ENCODE measurements at places on chromosomes 7 and 10.

- no peak for DNase-seq
Measured at GRCh38 chr10:104666106-104666505, 25.0 kb downstream of the SORCS3 start.

GRCh38 chr10:132945894-132946255 is 3.5 kb upstream of the CFAP46 start:
- no peak for DNase-seq

DNA sequence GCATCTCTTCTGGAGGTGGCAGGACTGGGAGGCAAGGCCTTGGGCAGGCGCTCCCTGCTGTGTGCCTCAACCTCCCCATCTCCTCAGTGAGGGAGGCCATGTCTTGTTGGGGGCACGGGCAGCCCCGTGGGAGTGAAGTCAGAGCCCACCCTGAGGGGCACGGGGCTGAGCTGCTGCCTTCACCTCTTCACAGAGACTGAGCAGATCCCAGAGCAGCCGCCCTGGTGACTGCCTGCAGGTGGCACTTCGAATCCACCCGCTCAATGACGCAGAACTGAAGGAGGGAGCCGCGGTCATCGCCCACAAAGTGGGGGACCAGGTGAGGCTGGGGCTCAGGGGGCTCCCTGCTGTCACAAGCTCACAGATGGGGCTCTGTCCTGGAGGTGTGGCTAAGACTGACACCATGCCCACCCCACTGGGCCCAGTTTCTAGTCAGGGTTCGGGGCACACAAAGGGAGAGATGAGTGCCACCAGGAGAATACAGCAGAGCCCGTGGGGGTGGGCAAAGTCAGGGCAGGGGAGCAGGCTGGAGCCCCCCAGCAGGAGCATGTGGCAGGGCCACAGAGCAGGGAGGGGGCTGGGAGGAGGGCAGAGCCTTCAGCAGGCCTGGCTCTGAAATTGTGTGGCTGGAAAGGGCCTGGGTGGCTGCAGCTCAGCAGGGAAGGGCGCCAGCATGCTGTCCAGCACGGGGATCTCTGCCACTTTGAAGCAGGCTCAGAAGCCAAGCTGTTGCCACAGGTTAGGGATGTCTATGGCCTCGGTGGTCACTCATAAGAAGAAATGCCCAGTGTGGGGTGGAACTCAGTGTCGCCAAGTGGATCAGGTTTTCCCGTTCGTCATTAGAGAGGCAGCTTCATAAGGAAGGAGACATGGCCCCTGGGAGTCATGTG is 18.8 kb upstream of the CHST12 start:
- DNase-seq = no peak

DNA sequence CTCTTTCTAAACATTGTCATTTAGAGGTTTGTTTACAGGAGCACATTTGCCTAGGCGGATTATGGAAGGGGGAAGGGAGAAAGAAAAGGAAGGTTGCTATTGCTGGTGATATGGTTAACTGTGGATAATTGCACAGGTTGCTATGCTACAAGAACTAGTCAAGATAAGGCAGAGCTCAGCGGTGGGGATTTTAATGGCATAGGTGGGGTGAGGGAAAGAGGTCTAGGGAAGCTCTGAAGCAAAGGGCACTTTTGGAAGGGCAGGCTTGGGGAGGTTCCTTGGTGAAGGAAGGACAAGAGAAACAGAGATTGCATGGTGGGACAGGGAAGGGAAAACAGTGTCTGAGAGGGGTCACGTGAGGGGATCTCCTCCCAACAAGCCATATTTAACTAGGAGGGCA is 19.5 kb downstream of the HYAL4 start:
- no peak for DNase-seq

DNA sequence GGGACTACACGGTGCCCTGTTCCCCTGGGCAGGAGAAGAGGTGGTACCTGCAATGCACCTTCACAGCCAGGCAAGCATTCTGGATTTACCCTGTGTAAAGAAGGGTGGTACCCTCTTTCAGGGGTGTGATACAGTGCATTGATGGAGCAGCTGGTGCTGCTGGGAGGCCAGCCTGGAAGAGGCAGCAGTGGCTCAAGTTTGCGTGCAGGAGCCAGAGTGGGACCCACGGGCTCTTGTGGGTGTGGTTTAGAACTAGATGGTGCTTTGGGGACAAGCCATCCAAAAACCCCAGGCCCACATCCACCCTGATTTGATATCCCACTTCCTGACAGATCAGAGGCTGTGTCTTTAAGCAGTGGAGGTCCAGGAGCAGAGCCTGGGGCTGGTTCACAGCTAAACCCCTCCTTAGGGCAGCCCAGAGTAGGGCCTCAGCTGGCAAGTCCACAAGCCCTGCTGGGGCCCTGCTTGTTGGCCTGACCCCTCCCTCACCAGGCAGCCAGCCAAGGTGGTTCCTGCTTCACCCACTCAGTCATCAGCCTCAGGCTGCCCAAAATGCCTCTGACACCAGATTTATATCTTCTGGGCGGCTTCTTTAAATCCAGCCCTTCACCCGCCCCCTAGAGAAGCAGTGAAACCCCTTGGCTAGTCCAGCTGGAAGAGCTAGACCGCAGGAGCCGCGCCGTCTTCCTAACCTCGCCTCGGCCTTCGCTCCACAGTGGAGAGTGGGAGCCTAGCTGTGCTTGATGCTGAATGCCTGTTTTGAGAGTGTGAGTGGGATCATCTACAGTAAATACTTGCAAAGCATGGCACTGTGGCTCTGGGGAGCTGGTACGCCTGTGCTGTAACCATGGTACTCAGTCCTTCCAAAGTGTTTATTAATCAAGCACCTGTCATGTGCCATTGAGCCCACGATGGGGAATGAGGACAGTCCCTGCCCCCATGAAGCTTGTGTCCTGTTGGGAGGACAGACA is 1.4 kb upstream of the ASIC3 start:
- DNase-seq = peak; percentile 44

- no peak for DNase-seq
Measured at GRCh38 chr7:36190447-36191291, 37.6 kb downstream of the EEPD1 start.

- peak; percentile 8 for DNase-seq
Measured at GRCh38 chr7:21305455-21306235, 122.2 kb upstream of the SP4 start.

DNA sequence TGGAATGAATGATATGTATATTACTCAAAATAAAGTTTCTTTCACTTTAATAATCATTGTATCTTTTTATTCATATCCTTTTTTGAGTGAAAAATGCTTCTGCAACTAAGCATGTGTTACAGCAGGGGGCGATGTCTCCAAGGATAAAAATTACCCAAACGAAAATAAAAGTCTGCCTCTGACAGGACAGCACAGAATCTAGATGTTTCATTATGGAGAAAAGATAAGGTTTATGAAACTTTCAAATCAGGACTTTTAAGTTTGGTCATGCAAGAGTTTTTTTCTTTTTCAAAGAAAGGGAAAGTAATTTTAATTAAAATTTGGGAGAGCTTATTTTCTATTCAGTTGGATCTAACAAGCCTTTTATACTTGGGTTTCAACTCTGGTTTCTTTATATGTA is 48.4 kb downstream of the TES start:
- peak; percentile 16 for DNase-seq

DNA sequence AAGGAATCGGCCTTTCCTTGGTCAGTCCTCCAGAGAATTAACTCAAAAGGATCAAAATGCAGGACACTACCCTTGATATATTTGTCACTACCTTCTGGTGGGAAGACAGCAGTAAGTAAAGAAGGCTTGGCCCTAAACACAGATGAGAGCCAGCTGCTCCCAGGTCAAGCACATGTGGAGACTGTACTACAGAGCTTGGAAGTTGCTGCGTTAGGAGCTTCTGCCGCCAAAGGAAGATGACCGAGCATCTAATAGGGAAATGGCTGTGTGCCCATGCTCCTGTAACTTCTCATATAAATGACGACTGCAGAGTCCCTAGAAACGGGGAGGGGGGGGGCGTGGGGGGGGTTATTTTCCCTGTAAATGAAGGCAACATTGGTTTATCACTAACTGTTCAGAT is 59.0 kb downstream of the PODXL start:
- no peak for DNase-seq

DNA sequence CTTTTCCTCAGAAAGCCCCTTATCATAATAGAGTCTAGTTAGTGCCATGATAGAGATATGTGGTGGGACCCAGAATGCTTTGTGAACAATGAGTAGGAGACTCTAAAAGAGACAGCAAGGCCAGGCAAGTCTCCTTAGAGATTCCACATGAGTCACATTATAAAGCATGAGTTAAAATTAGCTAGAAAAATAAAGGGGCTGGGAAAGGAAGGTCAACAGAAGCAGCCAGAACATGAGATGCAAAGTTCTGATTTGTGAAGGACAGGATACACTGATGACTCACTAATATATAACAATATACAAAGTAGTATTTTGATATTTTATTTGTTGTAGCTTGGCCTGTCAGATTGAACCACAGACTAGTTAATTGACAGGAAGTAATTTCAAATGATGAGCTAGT is 25.3 kb upstream of the SNX13 start:
- no peak for DNase-seq

- DNase-seq = no peak
Measured at GRCh38 chr7:96861-97260, 95.5 kb upstream of the FAM20C start.

- DNase-seq = no peak
Measured at GRCh38 chr10:905503-905902, 26.0 kb downstream of the LARP4B start.

- no peak for DNase-seq
Measured at GRCh38 chr7:141679014-141679413, 23.0 kb downstream of the DENND11 start.

DNA sequence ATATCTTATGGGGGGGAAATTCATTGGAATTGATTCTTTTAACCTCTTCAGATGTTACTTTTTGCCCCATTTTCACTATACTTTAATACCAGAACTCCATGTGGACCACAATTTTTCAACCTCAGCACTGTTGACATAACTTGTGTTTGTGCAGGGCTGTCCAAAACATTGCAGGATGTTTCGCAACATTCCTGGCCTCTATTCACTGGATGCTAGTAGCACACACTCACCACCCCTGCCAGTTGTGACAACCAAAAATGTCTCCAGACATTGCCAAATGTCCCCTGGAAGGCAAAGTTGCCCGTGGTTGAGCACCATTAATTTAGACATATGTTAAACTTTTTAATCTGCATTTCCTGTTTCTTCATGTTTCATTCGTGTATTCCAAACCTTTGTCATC is 234.7 kb downstream of the GFRA1 start:
- DNase-seq = no peak

- no peak for DNase-seq
Measured at GRCh38 chr7:102942868-102943267, 30.1 kb downstream of the LRRC17 start.

DNA sequence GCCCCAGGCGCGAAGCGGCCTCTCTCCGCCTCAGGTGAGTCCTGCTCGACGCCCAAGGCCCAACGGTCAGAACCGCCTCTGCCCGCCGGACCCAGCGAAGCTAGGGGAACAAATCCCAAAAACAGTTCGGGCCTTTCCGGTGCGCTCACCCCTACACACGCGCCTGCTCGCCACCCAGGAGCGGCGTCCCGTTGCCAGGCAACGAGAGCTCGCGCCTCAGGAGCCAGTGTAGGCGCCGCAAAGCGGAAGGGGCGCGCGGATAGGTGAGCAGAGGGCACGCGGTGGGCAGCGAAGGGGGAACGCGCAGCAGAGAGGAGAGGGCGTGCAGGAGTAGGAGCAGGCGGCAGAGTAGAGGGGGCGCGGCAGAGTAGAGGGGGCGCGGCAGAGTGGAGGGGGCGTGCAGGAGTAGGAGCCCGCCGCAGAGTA is at the start of the genes DYDC1 and DYDC2:
DYDC1 (minus strand) TSS at position 193 of the 426 bp plus-strand sequence. CDS start 4,154 bp downstream, outside the sequence.
DYDC2 (plus strand) TSS at position 219 of the 426 bp plus-strand sequence. CDS start 5,663 bp downstream, outside the sequence.
- DNase-seq = peak; percentile 78

- no peak for DNase-seq
Measured at GRCh38 chr7:151869968-151870918, 6.7 kb downstream of the PRKAG2 start.

GRCh38 chr10:95096143-95096542 is 26.8 kb upstream of the CYP2C8 start:
- no peak for DNase-seq

DNA sequence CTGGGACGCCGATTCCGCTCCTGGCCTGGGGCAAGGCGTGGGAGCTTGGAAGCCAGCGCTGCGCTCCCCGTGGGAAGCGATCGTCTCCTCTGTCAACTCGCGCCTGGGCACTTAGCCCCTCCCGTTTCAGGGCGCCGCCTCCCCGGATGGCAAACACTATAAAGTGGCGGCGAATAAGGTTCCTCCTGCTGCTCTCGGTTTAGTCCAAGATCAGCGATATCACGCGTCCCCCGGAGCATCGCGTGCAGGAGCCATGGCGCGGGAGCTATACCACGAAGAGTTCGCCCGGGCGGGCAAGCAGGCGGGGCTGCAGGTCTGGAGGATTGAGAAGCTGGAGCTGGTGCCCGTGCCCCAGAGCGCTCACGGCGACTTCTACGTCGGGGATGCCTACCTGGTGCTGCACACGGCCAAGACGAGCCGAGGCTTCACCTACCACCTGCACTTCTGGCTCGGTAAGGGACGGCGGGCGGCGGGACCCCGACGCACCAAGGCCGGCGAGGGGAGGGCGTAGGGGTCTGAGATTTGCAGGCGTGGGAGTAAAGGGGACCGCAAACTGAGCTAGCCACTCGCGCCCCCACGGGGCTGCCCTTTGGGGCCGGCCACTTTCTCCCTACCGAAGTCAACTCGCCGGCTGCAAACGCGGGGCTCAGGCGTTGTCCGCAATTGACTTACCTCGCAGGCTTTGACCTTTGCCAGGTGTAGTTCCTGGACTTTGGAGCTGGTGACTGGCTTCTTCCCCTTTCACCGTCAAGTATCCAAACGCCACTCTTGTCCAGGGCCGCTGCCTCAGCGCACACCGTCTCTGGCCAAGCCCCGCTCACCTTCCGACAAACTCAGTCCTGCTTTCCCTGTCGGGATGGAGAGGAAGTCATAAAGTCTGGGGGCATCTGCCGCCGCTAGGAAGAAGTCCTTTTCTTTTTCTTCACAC is at the start of gene SCIN:
SCIN (plus strand) TSS at position 187 of the 928 bp plus-strand sequence; CDS start at position 254, 67 bp downstream.
- DNase-seq = peak; percentile 55

DNA sequence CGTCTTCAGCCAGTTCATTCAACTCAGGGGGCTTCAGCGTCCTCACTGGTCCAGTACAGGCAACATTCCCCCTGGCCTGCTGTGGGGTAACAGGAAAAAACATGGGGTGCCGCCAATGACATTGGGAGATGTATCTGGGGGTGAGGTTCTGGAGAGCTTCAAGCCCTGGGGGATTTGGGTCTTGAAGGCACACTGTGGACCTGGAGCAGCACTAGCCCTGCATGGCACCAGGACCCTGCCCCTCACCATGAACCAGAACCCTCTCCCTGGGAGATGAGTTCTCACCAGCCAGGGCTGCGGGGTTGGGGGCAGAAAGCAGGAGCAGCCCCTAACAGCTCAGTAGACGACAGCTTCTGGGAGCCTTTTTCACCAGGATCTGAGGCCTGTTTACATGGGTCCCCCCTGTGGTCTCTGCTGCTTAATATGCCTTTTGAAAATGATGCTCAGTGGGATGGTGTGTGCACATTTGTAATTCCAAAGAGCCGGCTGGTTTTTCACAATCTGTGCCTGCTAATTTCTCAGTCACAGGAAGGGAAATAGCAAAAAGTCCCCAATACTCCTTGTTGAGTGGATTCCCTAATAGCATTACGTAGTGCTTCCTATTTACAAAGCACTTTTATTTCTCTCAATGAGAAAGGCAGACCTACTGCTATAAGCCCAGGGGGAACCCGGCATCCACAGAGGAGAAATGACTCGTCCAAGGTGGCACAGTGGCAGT is 509.5 kb downstream of the RPS24 start:
- no peak for DNase-seq
